ENCODE measurements at places on chromosomes 6 and 20.

DNA sequence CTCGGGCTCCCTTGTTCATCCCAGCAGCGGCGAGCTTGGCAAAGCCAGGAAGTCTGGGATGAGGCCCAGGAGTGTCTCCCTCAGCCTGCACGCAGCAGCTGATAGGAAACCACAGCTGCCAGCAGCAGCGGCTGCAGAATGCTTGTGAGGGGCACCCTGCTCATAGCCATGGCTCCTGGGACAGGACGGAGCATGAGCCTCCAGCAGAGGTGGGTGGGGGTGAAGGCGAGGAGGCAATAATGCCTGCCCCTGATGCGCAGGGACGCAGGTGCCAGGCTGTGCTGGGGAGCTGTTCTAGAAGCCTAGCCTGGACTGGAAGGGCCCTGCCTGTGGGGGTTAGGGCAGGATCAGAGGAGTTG is 157.9 kb downstream of the CD83 start:
- peak; percentile 51 for DNase-seq

DNA sequence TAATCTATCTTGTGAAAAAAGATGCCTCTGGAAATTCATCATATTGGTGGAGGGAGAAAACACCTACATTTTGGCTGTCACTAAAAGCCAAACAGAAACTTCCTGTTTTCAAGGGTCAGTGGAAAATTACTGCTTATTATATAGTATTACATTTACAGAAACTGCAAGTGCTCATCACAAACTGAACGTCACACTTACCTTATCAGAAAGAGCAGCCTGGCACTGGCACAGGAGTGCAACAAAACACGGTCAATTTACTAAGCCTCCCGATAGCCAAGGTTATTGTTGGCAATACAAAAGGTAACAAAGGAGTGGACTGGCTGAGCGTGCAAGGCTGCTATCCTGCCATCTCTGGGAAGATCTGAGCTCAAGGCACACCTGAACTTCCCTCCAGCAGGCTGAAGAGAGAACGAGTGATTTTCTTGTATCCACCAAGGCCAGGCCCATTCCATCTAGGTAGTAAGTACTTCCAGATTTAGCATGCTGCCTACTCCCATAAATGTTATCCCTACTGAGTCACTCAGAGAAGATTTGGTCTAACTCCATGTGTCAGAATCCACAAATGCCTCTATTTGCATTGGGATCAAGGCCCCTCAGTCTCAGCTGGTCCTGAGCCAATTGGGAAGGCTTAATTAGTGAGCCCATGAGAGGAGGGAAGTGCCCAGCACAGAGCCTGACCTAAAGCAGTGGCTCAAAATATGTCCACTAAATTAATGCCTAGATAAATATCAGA is 399.8 kb downstream of the BTBD9 start:
- DNase-seq: peak; percentile 73

DNA sequence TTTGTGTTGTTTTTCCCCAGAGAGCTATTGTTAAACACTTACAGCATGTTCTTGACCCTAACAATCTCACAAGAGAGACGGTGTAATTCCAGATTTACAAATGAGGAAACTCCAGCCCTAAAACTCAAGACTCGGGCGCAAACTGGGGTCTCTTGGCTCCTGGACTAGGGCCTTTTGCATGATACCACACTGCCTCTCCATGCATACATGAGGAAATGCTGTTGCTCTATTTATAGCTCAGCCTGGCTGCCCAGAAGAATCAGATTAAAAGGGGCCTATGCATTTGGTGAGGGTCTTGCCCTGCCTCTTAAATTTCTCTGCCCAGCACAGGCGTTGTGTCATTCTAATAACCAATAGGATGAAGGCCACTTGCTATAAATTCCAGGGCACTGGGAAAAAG is 30.5 kb upstream of the SNRPB2 start:
- DNase-seq: no peak

GRCh38 chr20:51750037-51750769 is 18.0 kb downstream of the ATP9A start:
- DNase-seq: peak; percentile 94

DNA sequence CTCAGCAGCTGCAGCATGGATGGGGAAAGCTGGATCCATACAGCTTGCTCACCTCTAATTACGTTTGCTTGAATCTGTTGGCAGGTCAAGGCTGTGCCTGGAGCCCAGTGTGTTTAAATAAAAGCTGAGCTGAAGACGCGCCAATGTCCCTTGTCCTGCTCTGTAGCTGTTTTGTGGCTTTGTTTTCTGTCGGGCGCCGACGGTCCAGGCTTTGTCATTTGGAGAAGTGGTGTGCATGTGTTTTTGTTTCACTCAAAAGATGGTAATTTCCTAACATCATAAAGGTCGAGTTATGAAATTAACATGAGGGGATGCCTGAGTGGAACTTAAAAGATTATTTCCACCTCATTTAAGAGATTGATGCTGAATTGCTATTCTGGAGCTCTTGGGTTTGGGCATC is 107.6 kb downstream of the SLC24A3 start:
- no peak for DNase-seq

DNA sequence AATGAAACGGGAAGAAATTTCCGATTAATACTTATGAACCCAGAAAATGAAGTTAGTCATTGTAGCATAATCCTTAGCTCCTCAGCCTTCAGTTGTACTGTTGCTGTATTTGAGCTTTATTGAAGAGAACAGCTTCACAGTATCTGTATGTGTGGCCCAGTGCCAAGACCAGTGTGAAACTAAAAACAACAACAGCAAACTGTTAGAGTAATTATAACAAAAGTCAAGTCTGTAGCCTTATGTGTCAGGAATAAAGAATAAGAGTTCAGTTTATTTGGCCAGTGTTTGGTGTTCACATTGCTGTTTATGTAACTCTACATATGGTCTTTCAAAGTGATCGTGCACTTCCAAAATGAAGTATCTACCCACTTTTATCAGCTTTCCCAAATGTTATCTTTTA is 70.9 kb downstream of the ARID1B start:
- no peak for DNase-seq

DNA sequence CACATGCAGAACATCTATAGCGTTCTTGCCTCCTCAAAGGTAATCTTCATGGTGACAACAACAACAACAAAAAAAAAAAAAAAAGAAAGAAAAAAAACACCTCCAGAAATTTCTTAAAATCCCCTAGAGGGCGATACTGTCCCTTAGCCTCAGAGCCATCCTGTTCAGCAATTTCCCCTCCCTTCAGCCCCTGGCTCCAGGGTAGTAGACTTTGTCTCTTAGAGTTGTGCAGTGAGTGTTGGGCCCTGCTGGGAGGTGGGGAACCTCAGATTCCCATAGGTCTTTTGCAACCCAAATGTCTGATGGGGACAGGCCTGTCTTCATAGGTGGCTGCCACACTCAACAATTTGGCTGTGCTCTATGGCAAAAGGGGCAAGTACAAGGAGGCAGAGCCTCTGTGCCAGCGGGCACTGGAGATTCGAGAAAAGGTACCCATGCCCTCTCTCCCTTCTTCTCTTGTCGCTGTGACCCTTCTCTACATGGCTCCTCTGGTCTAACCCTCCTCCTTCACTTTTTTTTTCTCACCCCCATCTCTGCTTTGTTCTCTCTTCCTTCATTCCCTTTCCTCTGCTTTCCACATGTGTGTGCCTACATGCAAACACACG is 6.0 kb upstream of the PTK7 start:
- peak; percentile 80 for DNase-seq

- DNase-seq: no peak
Observed at GRCh38 chr6:117951783-117952182, 44.7 kb downstream of the SLC35F1 start.

- DNase-seq: no peak
Observed at GRCh38 chr20:33175123-33175522, 7.2 kb downstream of the BPIFA2 start.

DNA sequence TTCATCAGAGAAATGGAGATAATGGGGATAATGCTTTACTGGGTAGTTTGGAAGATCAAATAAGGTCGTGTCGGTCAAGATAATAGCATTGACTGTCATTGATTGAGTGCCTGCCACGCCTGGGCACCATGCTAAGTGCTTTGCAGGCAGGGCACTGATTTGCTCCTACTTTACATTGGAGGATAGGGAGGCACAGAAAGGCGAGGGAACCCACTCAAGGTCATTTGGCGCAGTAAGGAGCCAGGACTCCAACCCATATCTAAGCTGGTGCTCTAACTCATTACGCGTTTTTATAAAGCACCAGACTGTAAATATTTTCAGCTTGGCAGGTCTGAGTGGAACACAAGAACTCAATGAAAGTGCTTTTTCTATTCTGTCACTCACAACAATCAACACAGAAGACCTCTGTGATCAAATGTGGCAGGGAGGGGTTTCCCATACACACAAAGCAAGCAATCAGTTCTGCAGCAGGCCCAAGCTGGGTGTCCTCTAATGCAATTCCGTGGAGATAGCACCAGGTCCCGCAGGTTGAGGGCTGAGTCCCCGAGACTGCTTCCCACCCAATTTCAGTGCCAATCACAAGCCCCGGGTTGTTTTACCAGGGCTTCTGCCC is 373.6 kb downstream of the CDH26 start:
- DNase-seq: no peak

GRCh38 chr6:158311193-158311592 is 1.1 kb upstream of the TULP4 start:
- DNase-seq: no peak

DNA sequence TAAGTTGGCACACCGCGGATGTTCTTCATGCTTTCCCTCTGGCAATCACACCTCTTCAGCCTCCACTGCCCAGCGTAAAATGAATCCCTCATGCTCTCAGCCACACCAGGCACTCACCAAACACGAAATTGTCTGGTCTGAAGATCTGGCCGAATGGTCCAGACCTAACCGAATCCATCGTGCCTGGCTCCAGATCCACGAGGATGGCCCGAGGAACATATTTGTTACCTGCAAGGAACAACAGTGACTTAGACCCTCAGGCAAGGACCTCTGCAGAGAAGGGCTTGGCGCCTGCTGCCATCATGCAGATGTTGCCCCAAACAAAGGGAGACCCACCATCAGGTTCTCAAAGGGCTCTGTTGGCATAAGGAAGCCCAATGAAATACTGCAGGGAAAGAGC is 1.4 kb downstream of the TUBB2B start:
- DNase-seq: no peak

- peak; percentile 79 for DNase-seq
Observed at GRCh38 chr6:11632795-11633511, 95.4 kb downstream of the TMEM170B start.

DNA sequence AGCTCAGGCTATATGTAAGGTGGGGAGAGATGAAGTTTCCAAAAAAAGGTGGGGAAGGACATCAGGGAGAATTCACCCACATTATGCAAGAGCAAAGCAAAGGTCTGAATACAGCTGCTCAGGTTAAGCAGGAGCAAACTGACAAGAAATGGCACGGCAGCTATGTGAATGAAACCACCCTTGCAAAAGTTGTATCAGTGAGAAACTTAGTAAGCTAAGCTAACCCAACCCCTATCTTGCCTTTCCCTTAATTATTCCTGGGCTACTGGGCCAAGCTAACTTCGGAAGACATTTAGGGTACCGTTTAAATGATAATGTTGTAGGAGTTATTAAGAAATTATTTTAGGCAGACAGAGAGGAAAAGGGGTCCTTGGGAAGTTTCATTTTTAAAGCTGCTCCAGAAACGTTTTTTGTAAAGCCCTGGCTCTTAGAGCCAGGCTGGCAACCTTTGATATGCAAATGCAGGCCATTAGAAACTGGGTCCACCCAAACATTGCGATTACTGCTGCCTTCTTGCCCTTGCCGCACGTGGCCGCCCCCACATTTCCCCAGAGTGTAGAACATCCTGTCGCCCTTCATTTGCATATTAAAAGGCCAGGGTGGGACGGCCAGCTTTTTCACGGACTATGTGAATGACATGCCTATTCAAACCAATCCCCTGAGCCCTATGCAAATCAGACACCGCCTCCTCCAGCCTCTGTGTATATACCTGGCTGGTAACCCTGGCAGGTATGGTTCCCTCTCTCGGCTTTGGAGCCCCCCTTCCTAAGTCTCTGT is 60.5 kb upstream of the SAMD5 start:
- no peak for DNase-seq

DNA sequence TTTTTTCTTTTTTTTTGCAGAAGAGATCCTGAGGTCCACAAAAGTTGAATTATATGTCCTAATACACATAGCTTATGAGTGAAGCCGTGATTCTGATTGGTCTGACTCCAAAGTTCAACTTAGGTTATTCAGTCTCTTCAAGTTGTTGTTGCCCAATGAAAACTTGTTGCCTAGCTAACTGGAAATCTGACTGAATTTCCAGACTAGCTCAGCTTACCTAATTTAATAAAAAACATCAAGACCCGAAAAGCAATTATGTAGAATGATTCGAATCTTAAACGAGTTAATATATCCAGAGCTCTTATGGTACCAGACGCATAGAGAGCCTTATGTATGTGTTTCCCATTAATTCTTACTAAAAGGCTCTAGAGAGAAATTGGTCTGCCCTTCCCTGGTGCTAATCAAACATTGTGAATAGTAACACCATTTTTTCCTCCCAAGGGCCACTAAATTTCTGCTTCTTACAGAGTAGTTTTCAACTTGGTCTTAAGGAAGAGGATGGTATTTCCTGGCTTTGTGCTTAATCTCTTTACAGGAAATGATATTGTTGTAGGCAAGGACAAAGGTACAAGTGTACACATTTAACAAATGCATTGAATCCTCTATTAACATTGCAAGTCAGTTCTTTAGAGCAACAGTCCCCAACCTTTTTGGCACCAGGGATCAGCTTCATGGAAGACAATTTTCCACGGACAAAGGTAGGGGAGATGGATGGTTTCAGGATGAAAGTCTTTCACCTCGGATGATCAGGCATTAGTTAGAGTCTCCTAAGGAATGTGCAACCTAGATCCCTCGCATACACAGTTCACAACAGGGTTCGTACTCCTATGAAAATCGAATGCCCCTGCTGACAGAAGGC is 107.9 kb downstream of the TSHZ2 start:
- peak; percentile 17 for DNase-seq

GRCh38 chr6:9224539-9224938 is 789.2 kb upstream of the SLC35B3 start:
- peak; percentile 37 for DNase-seq

- DNase-seq: no peak
Observed at GRCh38 chr20:47606414-47606982, 104.8 kb downstream of the NCOA3 start.

GRCh38 chr6:163188746-163189145 is 225.8 kb upstream of the QKI start:
- DNase-seq: no peak

- no peak for DNase-seq
Observed at GRCh38 chr6:153727885-153728284, 311.2 kb upstream of the OPRM1 start.

- no peak for DNase-seq
Observed at GRCh38 chr6:143222310-143222709, 161.6 kb downstream of the AIG1 start.

GRCh38 chr6:33850296-33850695 is 46.5 kb upstream of the MLN start:
- no peak for DNase-seq

DNA sequence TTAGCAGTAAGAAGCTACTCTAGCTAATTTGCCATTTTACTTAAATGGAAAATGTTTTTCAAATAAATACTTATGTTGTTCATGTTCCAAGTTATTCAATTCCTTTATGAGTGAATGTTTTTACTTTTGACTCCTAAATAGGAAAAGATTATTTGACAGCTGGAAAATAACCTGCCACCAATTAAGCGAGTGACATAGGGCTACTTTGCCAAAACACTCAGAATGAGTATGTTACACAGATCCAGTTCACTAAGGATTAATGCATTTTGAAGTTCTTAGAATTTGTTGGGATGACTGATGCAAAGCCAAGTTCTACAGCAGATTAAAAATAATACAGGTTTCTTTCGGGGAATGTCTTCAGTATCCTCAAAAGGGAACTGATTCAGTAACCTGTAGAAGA is 144.4 kb downstream of the ADGRG6 start:
- no peak for DNase-seq

- peak; percentile 87 for DNase-seq
Observed at GRCh38 chr6:143961886-143962878, 45.9 kb downstream of the PLAGL1 start.

All from AG10803 (cell line).